Fibroblast of the aortic adventitia (primary cell): ENCODE measurements at places on chromosomes 7 and 10.

DNA sequence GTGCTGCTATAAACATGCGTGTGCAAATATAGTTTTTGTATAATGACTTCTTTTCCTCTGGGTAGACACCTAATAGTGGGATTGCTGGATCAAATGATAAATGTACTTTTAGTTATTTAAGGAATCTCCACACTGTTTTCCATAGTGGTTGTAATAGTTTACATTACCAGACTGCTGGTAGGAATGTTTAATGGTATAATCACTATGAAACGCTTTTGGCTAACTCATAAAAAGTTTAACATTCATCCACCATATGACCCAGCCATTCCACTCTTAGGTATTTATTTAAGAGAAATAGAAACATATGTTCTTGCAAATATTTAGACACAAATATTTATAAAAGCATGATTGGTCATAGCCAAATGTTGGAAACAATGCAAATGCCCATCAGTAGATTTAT is 32.1 kb upstream of the TFEC start:
- DNase-seq = no peak

- DNase-seq = no peak
Measured at GRCh38 chr7:3374239-3374638, 73.2 kb downstream of the SDK1 start.

GRCh38 chr7:46810986-46811385 is 770.9 kb downstream of the TNS3 start:
- peak; percentile 61 for DNase-seq

DNA sequence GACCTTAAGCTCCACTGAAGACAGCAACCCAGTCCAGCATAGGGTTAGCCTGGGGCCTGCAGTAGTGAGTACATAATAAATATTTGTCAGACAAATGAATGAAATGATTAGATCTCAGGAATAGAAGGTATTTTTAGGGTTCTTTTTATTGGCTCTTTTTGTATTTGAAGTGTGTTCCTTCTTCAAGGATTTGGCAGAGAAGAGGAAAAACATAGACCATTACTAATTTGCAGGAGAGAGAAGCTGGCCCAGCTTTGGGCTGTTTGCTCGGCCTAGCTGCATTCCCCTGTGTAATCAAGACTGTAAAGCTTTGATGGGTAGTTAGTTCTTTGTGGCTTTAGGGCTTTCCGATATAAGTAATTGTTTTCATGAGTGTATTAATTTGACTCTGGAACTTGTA is 64.2 kb downstream of the CNNM2 start:
- no peak for DNase-seq

GRCh38 chr10:125691160-125691981 is 8.4 kb upstream of the TEX36 start:
- no peak for DNase-seq

DNA sequence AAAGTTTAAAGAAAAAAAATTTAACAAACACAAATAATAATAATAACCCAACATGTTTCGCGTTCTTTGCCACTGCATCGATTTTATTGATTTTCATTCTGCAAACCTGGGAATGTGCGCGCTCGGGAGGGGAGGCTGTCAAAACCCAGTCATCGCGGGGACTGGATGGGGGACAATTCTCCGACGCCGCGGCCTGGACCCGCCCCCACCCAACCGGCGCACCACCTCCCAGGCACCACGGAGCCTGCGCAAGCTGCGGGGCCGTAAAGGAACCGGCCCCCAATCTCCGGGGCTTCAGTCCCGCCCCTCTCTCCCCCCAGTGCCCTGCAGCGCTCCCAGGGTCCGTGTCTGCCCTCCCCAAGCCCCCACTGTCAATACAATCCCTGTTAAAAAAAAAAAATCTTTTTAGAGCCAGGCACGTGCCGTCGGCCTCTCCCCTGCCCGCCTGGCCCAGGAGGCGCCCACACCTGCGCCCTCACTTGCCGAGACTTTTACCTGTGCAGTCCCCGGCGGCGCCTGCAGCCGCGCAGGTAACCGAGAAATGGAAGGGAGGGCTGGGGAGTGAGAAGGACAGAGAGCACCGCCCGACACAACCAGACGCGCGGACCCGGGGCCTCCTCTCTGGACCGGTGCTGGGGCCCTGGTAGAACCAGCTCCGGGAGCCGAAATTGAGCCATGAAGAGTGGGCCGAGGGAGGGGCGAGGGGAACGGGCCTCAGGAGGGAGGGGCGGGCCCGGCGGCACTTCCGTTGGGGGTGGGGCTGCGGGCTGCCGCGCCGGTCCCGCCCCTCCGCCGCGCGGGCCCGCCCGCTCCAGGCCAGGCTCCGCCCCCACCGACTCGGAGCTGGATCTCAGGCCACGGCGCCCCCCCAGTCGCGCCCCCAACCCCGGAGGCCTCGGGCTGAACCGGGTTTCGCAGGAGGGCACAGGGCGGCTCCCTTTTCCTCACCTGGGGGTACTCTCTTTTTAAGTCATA is 7.6 kb upstream of the ZNF503 start:
- peak; percentile 46 for DNase-seq
